ENCODE measurements at places on chromosomes 4 and X.

DNA sequence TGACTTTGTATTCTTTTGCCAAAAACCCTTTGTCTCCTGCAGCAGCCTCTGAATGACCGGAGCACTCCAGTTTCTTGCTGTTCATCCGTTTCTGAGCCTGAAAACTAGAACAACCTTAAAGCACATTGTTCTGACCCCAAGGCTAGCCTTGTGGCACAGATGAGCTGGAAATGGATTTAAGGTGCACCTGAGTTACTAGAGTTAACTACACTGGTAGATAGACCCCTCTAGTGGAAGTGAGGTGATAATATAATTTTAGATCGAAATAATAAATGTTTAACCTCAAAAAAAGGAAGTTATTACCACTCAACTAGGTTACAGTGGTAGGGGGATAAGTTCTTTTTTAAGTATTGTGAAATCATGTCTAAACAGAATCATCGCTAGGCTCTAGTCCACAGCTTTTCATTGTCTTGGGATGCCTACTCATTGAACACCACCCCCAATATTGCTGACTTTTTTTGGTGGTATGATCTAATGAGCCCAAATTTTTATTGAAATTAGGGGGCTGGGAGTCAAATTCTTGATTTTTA, 2.7 kb downstream of the PLS3 start:
- no peak for DNase-seq

GRCh38 chrX:131729295-131729694, 185.4 kb downstream of the OR13H1 start:
- DNase-seq, result no peak

DNA sequence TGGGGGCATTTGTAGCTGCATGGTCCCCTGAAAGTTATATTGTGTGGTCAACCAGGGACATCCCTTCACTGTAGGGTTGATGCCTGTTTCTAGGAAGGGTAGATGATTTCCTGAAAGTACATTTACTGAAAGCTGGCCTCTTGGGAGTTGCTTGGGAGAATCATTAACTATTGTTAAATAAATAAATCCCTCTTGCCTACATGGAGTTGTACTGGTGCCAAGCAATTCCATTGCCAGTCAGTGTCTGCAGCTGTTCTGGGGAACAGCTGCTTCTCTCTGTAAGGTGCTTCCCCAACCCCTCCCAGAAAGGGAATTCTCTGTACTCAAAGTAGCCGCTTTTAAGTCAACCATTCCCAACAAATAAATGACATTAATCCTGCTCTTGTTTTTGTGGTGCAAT, 51.1 kb downstream of the C4orf51 start:
- DNase-seq, result no peak

DNA sequence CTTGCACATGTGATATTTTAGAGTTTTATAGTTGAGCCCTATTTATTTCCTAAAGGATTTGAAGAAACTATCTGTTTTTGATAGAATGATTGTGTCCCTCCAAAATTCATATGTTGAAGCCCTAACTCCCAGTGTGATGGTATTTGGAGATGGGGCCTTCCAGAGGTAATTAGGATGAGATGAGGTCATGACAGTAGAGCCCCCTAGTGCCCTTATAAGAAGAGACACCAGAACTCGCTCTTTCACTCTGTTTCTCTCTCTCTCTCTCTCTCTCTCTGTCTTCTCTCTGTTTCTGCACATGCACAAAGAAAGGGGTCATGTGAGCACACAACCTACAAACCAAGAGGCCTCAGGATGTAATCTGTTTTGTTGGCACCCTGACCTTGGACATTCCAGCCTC, 921.9 kb upstream of the DIAPH2 start:
- DNase-seq, result no peak

GRCh38 chr4:34950926-34951325, 1293.4 kb downstream of the ARAP2 start:
- DNase-seq, result no peak

GRCh38 chr4:6826781-6827508, 44.4 kb downstream of the KIAA0232 start:
- no peak for DNase-seq

DNA sequence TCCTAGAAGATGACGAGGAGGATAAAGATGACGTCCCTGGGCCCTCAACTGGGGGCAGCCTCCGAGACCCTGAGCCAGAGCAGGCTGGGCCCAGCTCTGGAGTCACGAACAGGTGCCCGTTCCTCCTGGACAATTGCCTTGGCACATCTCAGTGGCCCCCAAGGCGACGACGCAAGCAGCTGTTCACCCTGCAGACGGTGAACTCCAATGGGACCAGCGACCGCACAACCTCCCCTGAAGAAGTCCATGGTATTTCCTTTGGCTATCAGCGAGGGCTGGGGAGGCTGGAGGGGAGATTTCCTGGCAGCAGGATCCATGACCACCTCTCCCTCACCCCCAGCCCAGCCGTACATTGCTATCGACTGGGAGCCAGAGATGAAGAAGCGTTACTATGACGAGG, 11.9 kb downstream of the USP11 start:
- no peak for DNase-seq

GRCh38 chrX:69387567-69388487, 116.3 kb upstream of the NALF2 start:
- DNase-seq, result peak; percentile 1

GRCh38 chr4:98586291-98586961, 72.0 kb downstream of the TSPAN5 start:
- DNase-seq, result no peak

DNA sequence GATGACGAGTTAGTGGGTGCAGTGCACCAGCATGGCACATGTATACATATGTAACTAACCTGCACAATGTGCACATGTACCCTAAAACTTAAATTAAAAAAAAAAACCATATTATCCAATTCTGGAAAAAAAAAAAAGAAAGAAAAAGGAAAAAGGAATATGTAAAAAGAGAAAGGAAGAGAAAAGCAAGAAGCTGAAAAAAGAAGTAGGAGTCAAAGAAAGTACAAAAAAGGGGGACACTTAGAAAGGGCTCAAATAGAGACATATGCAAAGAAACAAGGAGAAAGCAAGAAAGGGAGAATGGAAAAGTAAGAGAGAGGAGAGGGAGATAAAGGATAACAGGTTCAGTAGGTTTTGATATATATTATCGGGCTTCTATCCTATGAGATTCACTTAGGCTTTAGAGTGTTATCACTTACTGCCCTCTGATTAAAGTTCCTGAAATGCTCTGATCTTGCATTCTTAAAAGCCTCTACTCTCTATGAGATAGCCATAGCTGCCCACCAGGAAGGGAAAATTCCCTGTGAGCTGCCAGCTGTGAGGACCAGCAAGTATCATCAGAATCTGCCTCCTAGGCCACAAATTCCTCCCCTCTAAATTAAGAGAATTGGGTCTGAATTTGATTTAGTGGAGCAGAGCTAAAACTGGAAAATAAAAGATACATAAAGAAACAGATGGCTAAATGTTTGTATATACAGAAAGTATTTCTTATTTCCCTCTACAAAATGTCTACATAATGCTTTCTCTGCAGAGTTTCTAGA, 95.2 kb downstream of the AMMECR1 start:
- DNase-seq, result no peak

DNA sequence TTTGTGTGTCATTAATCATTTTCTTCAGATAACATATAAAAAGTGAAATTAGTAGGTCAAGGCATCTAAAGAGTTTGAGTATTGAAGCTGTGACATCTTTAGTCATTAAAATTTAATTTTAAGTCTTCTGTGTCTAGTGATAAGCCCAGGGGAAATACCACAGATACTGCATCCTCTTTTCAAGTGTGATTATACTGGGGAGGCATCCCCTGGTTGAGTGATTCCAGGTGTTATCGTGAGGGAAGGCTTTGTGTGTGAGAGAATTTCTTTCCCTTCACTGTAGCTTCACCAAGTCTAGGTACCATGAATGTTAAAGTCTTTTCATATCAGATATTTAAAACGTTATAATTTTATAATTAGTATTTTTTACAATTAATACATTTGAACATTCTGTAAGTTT, 193.4 kb downstream of the FRAS1 start:
- DNase-seq, result no peak

- no peak for DNase-seq
Measured at GRCh38 chrX:149467461-149467860, 37.6 kb downstream of the IDS start.

GRCh38 chrX:48461830-48462229, 8.2 kb downstream of the SLC38A5 start:
- DNase-seq, result no peak

All from effector memory CD8-positive, alpha-beta T cell (primary cell).